Activated T-cell treated with anti-CD3 and anti-CD28 coated beads for 48 hours (primary cell): ENCODE measurements at places on chromosomes 13 and 19.

- no peak for DNase-seq
Observed at GRCh38 chr13:60753641-60754040, 356.6 kb downstream of the TDRD3 start.

DNA sequence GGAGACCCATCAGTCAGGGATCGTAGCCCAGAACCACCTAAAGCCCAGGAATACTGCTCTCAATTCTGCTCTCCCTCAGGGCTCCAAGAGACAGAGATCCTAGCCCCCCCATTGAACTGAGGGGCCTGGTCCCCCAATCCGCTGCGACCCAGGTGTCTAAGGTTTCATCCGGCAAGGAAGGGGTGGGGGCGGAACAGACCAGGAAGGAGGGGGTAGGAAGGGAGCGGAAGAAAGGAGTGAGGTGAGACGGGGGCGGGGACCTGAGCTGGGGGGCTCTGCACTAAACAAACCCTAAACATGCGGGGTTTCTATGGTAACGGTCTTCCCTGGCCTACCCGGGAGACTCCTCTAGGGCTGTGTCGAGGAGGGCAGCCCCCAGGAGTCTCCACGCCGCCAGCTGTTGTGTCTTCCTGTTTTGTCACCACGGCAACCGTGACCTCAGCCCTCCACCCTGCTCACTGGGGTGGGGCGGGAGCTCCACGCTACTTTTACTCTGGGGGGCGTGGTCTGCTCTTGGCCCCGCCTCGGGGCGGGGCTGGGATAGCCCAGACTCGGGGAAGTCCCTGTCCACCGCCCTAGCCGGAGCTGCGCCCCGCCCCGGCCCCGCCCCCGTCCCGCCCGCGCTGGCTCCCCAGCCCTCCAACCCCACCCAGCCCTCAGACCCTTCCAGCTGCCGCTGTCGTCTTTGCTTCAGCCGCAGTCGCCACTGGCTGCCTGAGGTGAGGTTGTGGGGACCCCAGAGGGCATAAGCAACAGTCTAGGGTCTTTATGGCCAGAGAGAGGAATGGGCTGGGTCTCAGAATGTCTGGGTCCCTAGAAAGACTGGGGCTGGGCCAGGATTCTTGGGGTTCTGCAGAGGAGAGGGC, at the start of gene MYADM:
Gene MYADM (plus strand): TSS at position 659 of the 866 bp plus-strand sequence. CDS start 5,647 bp downstream, outside the sequence.
- peak; percentile 99 for DNase-seq

DNA sequence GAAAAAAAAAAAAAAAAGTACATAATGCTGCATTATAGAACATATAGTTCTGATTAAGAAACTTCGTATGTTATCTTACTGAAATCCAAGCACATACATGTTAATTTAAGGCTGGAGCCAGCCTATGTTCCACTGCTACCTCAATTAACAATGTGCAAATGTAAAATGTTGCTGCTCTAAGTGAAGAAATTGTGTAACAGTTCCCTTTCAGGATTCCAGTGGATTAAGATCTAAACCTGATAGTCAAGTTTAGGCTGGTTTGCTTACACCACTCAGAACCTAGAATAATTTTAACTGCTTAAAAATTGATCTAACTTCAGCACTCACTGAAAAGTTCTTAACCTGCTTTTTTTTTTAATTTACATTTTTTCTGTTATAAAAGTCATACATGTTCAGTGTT, 4.2 kb downstream of the VPS36 start:
- no peak for DNase-seq

- DNase-seq: no peak
Observed at GRCh38 chr13:96500953-96501352, 411.0 kb downstream of the HS6ST3 start.

DNA sequence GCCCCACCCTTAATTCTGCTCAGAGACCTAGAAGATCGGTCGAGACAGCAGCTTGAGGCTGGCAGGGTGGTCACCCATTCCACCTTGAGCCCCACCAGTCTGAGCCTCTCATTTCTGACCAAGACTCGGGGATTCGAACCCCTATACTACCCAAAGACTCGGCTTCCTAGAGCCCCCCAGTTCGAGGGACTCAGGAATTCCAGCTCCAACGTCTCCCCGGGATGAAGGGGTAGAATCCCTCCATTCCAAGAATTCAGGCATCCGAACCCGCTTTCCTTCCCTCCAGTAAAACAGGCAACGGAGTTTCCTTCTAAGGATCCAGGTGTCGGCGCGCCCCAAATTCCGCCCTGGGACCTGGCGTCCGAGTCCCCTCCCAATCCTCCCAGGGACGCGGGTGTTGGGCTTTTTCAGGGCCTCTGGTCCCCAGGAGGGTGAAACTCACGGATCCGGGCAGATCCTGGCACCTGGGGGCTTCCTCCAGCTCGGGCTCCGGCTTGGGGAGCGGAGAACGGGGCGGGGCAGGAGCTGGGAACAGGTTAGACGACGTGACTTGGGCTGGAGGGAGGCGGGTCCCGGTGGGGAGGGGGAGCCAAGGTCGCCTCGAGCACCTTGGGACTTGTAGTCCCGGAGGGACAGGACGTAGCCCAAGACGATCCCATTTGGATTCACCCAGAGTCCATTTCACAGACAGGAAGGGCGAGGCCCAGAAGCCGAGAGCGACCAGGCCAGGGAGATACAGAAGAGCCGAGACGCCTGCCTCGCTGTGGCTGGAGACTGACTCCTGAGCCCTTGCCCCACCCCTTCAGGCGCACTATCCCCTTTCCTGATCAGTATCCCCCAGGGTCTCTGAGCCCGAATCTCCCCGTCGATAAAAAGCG, at the start of gene PPP1R13L:
Gene PPP1R13L (minus strand): TSS at position 513 of the 878 bp plus-strand sequence. CDS start 6,751 bp downstream, outside the sequence.
- DNase-seq: peak; percentile 60

DNA sequence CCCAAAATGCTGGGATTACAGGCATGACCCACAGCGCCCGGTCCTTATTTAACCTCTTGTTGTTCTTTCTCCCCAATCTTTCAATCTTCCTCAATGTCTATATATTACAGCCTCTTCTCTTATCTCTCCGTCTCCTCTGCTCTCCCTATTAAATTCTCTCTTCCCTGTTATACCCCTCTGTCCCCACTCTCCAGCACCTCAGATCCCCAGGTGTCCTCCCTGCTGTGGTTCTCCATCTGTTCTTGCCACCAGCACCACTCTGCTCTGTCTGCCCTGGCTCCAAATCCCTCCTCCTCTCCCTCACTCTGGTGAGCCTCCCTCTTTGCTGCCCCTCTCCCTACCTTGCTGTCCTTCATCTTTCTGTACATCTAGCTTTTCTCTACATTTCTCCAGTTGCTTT, 1.1 kb downstream of the ZNF600 start:
- DNase-seq: no peak

DNA sequence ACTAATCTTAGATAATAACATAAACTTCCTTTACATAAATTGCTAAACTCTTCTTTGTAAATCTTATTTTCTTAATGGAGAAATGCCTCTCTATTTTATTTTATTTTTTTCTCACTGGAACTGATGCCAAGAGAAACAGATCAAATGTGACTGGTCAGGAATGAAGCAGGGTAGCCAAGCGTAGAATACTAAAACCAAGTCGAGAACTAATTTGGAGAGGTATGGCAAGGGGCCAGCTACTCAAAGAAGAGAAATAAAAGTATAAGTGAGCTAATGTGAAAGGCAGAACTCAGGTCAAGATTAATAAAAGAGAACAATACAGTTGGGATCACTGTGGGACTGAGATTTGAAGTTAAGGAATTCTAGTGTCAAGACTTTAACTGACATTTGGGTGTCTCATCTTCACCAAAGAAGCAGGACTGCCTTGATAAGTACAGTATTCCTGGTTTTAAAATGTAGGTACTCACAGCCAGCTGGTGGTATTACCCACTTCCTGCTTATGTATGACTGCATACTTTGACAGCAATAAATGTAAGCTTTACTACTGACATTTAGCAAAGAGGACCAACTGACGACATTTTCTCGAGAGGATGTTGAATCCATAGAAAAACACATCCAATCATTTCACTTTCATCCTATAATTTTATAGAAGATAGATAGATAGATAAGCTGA, 1192.2 kb downstream of the EFNB2 start:
- no peak for DNase-seq

DNA sequence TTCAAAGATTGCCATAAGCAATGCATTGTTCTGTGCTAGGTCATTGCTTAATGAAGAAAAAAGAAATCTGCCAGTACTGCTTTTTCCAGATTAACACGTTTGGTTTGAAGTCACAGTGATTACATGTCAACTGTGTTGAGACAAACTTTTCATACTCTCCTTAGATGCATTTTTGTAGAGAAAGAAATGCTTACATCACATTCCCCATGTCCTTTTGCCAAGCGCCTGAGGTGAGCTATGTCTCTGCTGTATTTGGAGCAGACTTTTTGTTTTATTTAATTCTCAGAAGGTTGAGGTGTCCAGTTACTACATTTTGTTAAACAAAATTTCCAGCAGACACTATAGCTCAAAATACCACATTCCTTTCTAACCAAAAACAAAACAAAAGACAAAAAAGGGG, 16.2 kb downstream of the LACC1 start:
- DNase-seq: no peak

DNA sequence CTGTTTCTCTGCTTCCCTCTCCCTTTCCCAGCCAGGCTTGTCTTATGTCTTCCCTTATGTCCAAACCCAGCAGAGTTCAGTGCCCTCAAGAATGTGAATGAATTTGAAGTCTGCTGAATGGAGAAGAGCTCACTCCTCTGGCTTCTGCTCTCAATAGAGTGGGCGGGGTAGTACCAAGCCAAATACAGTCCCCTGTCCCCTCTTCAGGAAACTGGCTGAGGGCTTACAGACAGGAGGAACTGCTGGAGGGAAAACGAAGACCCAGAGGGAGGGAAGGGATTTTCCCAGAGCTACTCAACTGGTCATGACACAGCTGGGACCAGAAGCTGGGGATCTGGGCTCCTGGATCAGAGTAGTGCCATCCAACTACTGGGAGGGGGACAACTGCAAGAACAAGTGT, 32.9 kb upstream of the POU2F2 start:
- no peak for DNase-seq

DNA sequence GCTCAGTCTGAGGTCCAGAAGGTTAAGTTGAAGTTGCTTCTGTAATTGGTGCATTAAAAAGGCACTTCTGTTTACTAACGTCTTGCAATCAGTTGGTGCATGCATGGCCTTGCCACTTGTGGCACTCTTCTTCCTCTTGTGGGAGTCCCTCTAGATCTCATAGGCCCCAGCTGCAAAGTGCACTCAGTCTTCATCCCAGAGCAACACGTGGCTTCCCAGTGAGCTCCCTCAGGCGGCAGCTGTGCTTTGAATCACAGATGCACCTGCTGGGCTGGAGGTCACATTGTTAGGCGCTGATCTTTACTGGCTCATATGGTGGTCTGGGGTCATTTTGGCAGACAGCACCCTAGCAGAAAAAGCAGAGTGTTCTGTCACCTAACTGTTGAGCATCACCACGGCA, 215.7 kb downstream of the ZNF536 start:
- no peak for DNase-seq

- no peak for DNase-seq
Observed at GRCh38 chr13:42733046-42733445, 48.3 kb upstream of the FAM216B start.

- DNase-seq: no peak
Observed at GRCh38 chr13:37407156-37407555, 191.4 kb downstream of the POSTN start.

DNA sequence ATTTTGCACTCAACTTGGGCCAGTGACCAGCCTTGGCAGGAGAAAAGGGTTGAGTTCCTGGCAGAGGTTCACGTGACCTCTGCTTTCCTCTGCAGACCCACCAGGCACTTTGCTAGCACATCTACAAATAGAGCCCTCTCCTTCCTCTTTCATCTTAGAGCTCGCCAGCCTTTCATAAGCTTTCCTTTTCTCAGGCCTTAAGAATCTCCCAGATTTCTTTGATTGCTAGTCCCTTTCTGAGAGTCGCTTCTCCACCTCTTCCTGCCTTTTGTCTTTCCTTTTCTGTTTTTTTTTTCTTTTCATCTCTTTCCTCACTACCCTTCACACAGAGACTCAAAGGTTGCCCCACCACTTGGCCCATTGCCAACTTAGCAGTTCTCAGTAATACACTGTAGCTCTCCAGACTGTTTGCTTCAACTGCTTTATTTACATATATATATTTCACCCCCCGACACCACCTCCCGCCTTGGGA, 375.7 kb upstream of the SPRY2 start:
- DNase-seq: no peak

DNA sequence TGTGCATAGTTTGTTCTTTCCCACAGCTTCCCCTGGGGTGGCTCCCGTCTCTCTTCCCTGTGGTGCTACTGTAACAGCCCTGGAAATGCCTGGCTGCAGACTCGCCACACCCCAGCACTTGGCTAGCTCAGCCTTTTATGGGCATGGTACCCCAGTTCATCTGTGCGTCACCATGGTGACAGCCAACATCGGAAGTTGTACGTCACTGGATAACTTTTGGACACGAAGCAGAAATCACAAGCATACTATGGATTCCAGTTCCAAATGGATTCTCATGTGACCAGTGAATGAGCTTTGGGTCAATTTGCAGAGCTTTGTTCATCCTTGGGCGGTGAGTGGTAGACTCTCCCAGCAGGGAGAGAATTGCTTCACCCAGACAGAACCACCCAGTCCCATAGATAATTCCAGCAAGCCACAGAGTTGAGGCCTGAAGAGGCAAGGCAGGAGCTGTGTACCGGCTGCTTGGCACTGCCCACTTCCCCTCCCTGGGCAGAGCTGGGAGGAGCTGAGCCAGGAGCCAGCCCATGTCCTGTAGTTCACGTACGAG, 54.4 kb downstream of the COL4A2 start:
- DNase-seq: no peak

DNA sequence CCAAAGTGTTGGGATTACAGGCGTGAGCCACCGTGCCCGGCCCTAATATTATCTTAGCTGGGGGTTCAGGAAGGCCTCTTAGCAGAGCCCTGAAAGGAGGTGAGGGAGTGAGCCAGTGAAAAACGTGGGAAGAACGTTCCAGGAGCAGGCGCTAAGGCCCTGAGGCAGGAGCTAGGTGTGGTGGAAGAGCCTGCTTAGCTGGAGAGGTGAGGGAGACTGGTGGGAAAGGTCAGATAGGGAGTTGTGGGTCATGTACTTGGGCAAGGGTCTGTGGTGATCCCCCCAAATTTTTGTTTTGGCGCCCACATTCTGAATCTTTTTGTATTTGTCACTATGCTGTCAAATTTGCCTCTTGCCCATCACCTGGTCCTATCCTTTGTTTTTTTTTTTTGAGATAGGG, 5.1 kb upstream of the INAFM1 start:
- DNase-seq: no peak

DNA sequence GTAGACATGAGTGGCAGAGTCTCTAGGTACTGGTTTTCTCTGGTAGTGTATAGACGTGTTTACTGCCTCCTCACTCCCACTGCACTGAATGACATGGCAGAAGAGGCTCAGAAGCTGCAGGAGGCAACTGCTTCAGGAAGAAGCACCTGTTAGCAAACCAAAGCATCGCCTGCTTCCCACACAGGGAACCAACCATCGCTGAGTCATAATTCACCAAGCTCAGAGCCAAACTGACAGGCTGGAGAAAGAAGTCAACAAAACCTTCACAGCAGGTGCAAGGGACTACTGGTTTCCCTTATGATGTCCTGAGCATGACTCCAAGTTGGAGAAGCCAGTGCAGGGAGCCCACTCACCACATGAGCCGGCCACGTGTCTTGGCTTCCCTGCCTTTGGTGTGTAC, 69.8 kb downstream of the KCTD12 start:
- no peak for DNase-seq

GRCh38 chr13:22198001-22198400, 527.1 kb downstream of the FGF9 start:
- no peak for DNase-seq
